ENCODE measurements at places on chromosomes 16 and 17.

DNA sequence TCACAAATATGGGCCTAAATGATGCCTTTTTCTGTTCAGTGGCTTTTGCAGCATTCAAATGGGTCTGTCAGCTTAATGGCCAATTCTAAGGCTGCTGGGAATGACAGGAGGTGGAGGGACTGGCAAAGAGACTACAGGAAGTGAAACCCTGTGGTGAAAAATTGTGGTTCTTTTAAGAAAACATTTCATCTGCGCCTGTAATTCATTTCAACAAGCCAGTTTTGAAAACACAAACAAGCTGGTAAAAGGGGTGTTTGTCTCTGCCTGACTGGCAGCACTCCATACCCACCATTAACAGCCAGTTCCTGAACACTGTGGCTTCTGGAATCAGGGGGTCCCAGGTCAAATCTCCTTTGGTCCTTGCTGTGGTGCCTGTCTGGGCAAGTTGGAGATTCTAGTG, 3.6 kb upstream of the KDM8 start:
- peak; percentile 37 for DNase-seq

- no peak for DNase-seq
Measured at GRCh38 chr17:4850246-4850645, 17.1 kb downstream of the MINK1 start.

DNA sequence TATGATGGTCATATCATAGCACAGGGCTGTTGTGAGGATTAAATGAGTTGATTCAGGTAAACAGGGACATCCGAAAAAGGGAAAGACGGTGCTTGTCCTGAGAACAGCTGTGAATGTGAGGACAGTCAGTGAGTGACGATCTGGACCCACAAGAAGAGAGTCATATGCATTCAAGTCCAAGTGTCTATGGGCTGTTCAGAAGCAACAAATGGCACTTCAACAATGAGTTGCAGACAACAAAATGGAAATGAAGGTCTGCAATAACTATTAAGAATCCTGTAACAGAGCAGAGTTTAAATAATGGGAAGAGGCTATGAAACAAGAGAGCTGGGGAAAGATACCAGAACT, 100.3 kb downstream of the ADCY9 start:
- no peak for DNase-seq

DNA sequence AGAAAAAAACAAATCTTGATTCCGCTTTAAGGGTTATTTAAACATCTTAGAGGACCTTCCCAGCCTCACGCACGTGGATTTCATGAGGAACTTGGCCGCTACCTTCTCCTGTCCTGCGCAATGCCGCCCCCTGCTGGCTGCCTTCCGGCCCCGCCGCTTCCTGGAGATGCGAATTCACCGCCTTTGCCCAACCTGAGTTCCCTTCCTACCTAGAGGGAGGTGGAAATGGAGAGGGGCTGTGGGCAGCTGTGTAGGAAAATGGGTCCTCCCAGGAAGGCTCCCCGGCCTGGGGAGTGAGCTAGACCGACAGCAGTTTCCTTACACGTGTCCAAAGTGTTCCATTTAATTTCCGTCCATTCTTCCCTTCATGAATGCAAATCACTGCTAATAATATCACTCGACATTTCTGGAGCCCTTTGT, 1.0 kb upstream of the ABCC12 start:
- DNase-seq = peak; percentile 68

DNA sequence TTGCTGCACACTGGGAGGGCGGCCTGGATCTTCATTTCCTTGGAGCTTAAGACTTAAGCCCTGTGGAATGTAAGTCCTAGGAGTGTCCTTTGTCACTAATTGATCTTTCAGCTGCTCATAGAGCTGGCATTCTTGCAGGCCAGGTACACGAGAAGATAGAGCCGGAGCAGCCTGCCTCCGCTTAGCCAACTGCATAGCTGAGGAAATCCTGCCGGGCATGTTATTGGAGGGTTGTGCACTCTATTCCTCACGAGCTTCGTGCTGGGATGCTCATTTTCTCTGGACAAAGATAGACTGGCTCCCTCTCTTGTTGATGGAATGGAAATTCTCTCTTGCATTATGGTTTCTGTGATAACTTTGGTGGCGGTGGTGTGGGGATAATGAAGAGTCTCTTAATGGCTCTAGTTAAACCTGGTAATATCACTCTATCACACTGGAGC, 76.9 kb downstream of the RPA1 start:
- no peak for DNase-seq

DNA sequence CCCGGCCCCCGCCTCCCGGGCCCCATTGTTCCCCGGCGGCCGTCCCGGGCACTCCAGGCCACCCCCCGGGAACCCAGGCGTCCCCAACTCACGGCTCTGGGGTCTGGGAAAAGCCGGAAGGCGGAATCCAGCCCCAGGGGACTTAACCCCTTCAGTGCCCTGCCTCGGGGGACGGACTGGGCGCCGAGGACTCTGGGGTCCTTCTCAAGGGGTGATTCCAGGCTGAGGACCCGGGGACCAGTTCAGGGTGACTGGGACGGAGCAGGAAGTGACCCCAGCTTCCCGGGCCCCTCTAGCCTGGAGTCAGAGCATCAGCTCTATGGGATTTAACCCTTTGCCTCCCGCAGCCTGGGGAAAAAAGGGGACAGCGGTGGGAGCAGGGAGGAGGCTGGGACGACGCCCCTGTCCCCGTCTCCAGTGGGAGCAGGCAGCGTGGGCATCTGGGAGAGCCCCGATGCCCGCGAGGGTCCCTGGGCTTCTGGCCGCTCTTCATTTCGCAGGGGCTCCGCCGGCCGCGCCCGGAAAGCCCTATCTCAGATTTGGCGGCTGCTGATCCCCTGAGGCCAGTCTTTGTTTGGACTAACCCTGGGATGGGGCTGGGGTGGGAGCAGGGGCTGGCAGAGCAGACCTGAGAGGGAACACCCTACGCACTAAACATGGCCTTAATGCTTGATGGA, at the start of gene ZNF629:
Gene ZNF629, minus strand, starts transcription at position 270 of the 677 bp plus-strand sequence. CDS start 2,723 bp downstream, outside the sequence.
- DNase-seq = peak; percentile 41

- no peak for DNase-seq
Measured at GRCh38 chr16:63311313-63311712, 1275.1 kb upstream of the CDH8 start.

DNA sequence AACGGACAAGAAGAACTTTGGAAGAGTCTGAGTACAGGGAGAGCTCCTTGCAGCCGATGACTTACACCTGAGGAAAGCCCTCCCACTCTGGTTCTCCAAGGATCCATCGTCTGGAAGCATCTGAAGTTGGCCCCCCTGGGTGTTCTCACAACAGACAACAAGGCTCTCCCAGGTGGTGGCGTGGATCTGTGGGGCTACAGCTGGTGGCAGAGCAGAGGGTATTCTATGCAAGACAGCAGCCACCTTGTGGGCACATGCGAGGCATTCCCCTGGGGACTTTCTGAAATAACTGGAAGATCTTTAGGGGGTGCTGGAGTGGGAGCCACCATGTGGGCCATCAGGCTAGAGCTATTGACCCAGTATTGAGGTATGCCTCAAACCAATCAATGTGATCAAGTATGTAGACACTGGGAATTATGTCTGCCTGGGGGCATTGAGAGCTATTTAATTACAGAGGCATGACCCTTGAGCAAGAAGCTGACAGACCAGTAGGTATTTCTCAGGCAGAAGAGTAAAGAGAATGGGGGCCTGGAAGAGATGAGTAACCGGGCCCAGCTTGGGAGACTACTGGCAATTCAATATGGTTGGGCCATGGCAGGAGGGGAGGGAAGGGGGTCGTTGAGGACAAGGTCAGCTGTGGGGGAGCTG, 6.9 kb upstream of the KRT19 start:
- DNase-seq = no peak

GRCh38 chr16:49014277-49015224, 267.1 kb downstream of the CBLN1 start:
- no peak for DNase-seq

Data from bone marrow (tissue), 2 donors.